ENCODE measurements at places on chromosomes 16 and 17.

DNA sequence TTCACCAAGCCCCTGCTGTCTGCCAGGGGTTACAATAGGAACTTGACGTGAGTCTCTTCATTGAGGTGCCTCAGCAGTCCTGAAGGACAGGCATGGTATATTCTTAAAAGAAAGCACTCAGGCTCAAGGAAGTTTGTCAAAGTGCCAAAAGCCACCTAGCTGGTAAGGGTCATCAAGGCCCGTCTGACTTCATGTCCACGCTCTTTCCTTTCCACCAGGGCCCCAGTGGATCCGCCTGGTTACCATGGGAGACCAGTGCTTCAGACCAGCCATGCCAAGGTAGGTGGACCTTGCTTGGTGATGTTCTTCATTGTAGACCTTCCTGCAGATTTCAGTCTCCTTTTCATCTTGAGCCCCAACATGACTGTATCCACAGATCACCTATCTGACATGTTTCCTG, 27.6 kb upstream of the CCL1 start:
- no peak for DNase-seq

DNA sequence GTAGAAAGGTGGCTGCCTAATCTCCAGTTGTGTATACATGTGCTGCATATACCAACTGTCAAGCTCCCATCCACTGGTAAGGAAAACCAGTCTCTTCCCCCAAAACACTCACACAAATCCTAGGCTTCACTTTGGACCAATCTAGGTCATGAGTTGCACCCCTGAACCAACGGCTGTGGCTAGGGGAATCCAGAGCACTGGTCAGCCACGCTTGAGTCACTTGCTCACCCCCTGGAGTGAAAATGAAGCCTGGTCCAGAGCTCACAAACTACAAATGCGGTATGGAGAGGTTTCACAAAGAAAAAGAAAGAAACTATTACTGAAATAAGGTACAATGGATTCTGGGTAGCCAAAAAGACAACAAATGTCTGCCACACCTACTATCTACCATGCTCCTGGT, 66.1 kb upstream of the NLK start:
- no peak for DNase-seq

GRCh38 chr17:67435122-67435521, 58.0 kb downstream of the PITPNC1 start:
- no peak for DNase-seq

DNA sequence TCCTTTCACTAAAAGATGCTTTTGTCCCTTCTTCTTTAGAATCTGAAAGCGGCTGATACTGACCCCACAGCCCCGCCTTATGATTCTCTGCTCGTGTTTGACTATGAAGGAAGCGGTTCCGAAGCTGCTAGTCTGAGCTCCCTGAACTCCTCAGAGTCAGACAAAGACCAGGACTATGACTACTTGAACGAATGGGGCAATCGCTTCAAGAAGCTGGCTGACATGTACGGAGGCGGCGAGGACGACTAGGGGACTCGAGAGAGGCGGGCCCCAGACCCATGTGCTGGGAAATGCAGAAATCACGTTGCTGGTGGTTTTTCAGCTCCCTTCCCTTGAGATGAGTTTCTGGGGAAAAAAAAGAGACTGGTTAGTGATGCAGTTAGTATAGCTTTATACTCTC, 10.1 kb upstream of the TANGO6 start:
- DNase-seq = no peak

- DNase-seq = no peak
These were observed 33.9 kb downstream of the ARHGAP27 start for GRCh38 chr17:45398800-45399199.

DNA sequence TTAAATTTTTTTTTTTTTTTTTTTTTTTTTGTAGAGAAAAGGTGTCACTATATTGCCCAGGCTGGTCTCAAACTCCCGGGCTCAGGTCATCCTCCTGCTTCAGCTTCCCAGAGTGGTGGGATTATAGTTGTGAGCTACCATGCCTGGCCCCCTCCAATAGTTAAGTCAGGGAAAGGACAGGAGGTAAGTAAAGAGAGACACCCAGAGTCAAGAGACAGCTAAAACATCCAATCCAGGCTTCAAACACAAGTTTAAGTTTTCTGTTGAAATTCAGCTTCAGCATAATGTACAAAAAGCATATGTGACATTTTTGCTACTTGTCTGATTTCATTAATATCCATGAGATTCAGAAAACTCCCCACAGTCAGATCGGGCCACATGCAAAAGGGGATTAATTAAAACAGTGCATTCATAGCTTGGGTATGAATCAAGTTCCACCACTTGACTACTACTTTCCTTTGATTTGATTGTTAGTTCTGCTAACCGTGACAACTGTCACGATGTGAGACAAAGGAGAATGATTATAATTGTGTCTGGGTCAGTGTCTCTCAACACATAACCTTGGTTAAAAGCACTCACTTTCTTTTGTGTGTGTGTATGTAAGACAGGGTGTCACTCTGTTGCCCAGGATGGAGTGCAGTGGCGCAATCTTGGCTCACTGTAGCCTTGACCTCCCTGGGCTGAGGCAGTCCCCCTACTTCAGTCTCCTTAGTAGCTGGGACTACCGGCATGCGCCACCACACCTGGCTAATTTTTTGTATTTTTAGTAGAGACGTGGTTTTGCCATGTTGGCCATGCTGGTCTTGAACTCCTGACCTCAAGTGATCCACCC, 184.9 kb downstream of the PARN start:
- DNase-seq = no peak

- DNase-seq = no peak
These were observed 4.2 kb downstream of the PIMREG start for GRCh38 chr17:6448473-6448872.

- no peak for DNase-seq
These were observed 1.4 kb upstream of the SLC25A10 start for GRCh38 chr17:81710514-81711308.

- no peak for DNase-seq
These were observed 55.0 kb downstream of the VAT1L start for GRCh38 chr16:77843405-77843804.

DNA sequence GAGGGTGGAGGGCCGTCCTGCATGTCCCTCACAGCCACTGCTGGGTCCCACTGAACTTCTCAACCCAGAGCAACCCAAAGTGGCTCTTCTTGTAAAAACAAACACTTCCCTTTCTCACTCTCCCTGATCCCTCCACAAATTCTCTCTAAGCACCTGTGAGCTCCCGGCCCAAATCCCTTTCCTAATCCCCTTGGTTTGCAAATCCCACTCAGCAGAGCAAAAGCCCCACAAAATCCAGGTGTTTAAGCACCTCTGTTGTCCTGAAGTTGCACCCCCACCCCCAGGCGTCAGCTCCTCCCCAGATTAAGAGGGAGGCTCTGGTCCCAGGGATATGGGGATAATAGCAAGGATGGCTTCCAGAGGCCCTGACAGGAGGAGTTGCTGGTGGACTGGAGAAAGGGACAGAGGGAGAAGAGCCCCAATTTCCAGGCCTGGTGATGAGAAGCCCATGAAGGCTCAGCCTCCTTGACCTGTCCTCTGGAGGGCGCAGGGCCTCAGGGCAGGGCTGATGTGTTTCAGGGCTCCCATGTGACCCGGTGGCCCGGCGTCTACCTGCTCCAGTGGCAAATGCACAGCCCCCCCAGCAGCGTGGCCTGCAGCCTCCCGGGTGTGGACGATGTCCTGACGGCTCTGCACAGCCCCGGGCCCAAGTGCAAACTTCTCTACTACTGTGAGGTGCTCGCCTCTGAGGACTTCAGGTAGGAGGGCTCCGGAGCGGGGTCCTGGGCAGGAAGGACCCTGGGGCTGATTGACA, 23.0 kb downstream of the NAGPA start:
- no peak for DNase-seq

DNA sequence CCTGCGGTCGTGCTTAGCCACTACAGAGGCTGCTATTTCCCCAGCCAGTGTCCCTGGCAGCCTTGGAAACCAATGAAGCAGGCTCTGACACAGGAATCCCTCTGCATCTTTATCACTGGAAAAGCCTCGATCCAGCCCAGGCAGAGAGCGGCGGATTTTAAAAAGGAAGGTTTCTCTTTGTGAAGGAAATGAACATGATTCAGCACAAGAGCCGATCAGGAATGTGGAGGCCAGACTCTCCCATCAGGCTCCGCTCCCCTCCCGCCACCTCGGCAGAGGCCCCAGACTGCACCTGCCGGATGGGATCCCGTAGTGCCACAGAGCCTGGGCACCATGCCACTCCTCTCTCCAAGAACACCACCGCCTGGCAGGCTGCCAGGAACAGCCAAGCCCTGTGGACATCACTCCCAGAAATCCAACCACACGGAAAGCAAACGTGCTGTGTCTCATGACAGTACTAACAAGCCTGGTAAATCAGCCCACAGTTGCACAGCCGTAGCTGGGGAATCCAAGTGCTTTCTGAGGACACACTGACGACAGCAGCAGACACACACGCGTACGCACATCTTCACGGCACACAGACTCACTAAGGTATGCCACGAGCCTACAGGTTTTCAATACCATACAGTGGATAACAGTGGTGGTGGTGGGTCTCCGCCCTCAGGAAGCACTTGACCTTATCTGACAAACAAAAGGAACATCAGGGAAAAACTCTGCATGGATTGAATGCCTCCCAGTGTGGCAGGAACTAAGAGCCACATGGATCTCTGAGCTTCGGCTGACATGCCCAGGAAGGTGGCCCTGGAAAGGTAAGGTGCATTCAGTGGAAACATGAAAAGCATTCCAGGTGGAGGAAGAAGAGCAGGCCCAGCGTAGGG, 5.4 kb downstream of the LRRC75A start:
- DNase-seq = peak; percentile 76
